Central memory CD8-positive, alpha-beta T cell (primary cell): ENCODE measurements at places on chromosomes 3 and 15.

- no peak for DNase-seq
These were observed 2.0 kb upstream of the GANC start for GRCh38 chr15:42270996-42271395.

DNA sequence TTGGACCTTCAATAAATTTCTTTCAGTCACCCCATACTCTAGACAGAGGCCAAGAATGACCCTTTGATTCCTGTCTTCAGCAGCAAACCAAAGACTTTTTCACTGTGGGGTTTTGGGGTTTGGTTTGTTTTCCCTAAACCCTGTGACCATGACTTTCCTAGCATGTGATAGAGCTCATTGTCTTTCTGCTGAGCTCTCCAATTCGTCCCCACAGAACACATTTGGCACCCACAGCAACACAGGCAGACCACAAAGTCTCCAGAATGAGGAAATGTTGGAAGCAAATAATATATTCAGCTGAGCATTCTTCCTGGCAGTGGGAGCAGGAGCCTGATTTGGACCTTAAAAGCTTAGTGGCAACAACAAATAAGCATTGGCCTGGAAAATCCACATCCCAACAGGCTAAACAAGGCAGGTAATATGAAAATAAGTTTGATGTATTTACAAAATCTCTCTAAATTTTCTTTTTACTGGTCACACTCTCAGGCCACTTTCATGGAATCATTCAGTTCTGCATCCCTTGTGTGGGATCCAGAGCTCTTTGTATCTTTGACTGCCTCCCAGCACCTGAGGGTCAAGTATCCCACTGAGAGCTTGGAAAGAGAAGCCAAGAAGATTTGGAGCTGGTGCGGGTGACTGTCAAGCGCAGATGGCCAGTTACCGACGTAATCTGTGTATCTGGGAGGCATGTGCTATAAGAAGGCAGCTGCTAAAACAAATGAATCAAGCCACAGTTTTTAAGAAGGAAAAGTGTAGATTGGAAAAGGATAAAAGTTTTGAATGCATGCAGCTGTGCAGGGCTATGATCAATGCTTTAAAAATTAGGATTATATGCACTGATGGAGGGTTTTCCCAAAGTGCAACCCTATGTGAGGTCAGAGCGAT, 36.5 kb upstream of the CPB1 start:
- no peak for DNase-seq

DNA sequence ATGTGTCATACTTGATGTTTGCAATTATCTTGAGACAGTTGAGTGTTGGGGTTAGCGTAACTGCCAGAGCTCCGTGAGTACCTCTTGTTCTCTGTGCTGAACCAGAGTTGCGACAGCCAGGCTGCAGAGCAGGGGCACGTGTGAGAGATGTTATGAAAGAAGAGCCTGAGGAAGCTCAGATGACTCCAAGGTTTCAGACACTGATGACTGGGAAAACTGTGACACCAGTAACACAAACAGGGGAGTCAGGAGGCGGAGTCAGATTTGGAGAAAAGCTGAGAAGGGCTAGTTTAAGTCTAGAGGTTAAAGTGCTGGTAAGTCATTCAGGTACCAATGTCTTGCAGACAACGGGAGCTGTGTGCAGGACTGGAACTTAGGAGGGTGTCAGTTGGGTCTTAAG, 45.0 kb downstream of the BLM start:
- no peak for DNase-seq

GRCh38 chr15:63843901-63844317, 10.2 kb upstream of the HERC1 start:
- no peak for DNase-seq

- no peak for DNase-seq
These were observed 84.2 kb upstream of the IL12A start for GRCh38 chr3:159904455-159904854.

DNA sequence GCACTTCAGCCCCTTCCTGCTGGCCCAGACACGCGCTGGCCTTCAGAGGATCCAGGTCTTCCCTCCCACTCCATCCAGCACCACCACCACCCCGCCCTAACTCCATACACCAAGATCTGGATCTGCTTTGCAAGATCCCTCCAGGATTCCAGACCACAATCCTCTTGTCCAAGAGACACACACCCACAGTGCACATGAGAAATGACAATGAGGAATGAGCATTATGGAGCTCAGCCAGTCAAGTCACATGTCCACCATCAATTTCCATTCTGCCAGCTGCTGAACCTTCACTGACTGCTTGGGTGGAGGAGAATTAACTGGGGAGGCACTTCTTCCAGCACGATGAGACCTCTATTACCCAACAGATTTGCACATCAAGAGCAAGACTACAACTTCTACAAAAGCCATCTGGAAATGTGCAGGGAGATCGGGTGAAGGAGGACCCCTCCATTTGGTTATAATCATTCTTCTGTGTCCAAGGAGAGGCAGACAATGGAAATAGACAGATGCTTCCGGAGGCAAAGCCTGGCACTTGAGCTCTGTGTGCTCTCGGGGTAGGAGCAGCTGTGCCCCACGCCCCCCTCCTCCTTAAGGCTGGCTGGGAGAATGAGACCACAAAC, 12.3 kb upstream of the SPATA12 start:
- no peak for DNase-seq

- DNase-seq: no peak
These were observed 65.1 kb downstream of the NEK11 start for GRCh38 chr3:131091768-131092167.

GRCh38 chr15:78284758-78285157, 14.7 kb downstream of the SKIC8 start:
- DNase-seq: no peak

DNA sequence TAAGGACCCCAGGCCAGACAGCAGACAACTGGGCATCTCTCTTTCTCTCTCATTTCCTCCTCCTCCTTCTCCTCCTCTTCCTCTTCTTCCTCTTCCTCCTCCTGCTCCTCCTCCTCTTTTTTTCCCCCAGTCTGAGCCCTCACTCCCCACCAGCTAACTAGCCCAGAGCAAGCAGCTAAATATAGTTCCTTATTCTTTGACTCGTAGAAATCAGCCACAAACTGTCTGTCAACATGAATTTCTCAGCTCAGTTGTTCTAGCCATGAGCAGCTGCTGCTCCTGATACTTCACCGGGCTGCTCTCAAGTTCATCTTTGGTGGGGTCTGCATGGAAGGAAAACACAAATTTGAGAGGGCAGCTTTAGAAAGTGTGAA, 19.2 kb upstream of the LOXL1 start:
- no peak for DNase-seq

DNA sequence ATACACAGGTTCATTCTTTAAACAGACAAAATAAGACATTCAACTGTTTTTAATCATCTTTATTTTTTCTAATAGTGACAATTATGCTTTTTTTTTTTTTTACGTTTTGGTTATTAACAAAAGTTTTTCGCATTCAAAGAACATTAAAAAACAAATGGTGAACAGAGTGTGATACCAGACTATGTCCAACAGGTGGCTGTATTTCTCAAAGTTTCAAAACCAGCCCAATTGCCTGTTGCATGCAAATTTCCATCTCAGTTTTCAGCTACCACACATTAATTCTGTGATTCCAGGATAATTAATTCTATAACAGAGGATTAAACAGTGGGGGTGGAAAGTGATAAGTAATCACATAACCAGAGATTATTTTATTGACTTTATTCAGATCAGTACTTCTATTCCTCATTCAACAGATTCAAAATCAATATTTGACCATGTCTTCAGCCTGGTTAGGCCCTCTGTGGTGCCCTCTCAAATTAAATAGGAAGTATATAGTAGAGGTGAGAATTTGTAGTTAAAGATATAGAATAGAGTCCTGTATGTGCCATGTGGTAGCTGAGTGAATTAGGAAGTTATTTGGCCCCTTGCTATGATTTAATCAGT, 122.2 kb upstream of the DCBLD2 start:
- DNase-seq: no peak

GRCh38 chr3:107367353-107367752, 9.9 kb upstream of the CCDC54 start:
- DNase-seq: no peak

DNA sequence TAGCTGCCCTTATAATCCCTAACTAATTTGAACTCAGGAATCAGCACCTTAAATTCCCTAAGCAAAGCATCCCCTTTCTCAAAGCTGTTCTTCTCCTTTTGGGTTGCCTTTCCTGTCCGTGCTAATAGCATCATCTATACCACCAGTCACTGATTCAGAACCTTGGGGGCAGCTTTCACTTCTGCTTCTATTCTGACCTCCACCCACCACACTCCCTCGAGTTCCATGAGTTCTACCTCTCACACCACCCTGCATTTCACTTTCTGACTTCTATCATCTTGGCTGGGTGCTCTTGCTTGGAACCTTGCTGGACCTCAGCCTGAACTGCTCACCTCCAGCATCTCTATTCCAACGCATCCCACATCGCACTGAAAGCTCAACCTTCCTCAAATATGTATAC, 55.4 kb upstream of the KCNMB2 start:
- no peak for DNase-seq

- no peak for DNase-seq
These were observed 205.6 kb downstream of the IL20RB start for GRCh38 chr3:137163241-137163871.

GRCh38 chr15:38991701-38992100, 427.1 kb upstream of the RASGRP1 start:
- no peak for DNase-seq

DNA sequence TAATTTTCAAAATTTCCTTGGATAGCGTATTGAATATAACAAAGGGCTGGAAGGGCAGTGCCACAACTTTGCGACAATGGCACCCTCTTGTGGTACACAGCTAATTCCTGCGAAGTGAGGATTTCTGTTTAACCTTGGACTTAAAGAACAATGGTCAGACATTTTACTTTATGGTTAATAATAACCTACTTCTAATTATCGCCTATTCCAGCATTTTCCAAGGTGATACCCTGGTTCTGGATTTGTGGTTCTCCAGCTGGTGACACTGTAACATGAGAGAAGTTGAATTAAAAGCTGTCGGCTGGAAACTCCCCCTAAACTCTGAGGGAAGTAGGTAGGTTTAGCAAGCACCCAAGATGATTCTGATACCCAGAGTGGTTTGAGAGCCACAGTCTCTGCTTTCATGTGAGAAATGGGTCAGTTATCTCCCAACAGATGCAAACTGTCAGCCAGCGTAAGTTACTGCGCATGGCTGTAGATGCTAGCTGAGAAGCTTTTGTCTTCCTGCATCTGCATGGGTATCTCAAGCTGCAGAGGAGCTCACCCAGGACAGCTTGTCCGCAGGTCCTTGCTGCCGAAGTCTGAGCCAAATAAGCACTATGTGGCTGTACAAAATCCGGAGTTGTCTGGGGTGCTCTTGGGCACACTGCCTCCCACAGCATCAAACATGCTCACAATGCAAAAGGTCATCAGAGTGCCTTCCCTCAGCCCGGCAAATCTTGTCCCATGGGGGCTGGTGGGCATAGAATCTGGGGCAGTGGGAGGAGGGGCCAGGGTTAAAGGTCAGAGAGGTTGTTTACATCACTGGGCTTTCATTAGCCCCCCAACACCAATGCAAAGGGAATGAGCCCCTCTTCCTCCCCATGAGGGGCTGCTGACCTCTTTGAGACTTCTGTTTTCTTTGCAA, 6.6 kb upstream of the CHSY1 start:
- no peak for DNase-seq

- DNase-seq: peak; percentile 74
These were observed 101.5 kb downstream of the FBLN2 start for GRCh38 chr3:13650210-13651056.

DNA sequence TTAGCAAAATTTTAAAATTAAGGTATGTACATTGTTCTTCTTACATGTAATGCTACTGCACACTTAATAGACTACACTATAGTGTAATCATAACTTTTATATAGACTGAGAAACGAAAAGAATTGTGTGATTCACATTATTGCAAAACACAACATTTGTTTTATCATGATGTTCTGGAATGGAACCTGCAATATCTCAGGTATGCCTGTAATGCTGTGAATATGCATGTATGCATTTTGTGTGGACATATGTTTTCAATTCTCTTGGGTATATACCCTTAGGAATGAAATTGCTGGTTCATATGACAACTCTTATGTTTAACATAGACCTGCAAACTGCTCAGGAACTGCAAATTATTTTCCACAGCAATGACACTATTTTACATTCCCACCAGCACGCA, 38.6 kb upstream of the TJP1 start:
- no peak for DNase-seq

DNA sequence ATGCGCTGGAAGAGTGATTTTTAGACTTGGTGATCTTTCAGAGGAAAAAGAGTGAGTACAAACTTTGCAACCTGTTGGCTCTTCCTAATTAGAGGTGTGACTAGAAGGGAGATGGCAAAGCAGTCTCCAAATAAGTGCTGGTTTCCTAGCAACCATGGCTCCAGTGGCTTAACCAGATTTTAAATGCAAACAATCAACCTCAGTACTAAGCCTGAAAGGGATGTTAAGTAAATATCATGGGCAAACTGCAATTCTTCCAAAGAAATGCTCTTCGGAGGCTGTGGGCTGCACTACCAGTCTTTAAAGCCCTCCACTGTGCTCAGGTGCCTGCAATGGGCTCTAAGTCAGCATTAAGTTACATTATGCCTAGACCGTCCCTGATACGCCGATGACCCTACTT, 678.1 kb upstream of the CCDC54 start:
- no peak for DNase-seq

DNA sequence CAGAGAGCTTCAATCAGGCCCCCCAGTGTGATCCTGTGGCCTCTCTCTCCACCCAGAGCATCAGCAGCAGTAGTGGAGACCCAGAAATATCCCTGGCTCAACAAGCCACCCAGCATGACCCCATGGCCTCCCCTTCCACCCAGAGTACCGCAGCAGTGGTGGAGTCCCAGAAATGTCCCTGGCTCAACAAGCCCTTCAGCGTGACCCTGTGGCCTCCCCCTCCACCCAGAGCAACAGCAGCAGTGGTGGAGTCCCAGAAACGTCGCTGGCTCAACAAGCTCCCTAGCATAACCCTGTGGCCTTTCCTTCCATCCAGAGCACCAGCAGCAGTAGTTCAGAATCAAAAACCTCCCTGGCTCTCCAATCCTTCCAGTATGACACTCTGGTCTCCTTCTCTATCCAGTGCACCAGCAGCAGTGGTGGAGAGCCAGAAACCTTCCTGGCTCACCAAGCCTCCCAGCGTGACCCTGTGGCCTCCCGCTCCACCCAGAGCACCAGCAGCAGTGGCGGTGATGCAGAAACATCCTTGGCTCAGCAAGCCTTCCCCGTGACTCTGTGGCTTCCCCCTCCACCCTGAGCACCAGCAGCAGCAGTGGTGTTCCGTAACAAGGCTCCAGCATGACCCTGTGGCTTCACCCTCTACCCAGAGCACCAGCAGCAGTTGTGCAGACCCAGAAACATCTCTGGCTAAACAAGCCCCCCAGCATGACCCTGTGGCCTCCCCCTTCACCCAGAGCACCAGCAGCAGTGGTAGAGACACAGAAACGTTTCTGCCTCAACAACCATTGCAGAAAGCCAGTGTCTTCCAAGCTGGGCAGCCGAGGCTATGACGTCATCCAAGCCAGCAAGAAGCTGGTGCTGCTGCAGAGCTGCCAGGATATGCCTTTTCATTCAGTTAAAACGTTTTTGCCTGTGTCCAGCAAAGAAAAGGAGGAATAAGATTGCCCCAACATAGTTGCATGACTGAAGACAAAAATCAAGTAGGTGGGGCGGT, 61.3 kb upstream of the TAMM41 start:
- no peak for DNase-seq
